ENCODE measurements at places on chromosomes 1 and 21.

DNA sequence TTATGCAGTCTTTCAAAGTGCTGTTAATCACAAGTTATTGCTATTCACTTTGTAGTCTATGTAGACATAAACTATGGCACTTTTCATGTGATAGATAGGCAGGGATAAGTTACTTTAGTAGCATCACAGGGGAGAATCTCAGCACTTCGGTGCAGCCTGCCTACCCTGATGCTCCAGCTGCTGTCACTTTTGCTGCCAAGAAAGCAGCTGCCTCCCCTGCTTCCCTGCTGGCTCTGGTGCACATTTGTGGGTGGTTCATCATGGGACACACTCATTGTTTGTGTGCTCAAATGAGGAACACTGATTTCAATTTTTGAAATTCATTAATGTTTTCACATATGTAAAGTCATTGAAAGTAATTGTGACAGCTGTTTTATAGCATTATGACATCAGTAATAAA, 272.6 kb downstream of the S1PR1 start:
- DNase-seq, result no peak

- DNase-seq, result no peak
Observed at GRCh38 chr1:18542351-18542750, 61.6 kb downstream of the KLHDC7A start.

DNA sequence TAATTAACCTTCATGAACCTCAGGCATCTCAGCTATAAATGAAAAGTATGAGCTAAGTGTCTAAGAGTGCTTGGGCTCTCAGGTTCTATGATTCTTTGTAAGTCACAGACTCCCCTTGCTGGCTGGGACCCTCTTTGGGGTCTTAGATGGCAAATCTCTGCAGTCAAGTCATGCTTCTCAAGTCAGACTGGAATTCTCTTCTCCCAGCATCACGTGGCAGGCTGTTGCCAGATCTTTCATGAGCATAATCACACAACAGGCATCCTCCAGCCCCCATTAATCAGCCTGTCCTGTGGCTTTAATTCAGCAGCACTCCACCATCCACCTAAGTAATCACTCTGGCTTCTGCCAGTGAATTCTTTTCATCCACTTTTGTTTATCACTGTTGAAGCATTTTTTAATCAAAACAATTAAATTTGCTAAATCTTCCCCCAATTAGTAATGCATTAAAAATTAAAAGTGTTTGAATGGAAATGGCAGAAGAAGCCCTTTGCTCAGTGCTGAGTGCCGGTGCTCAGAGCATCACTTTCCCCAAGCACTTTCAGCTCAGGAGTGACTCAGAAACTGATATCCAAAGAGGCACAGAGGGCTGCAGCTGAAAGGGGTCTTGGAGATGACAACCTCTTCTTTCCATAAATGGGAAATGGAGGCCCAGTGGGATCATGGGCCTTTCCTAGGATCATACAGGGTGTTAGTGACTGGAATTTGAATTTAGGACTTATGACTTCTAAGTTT, 50.2 kb downstream of the C8A start:
- no peak for DNase-seq

GRCh38 chr1:76668046-76668445, 199.2 kb upstream of the ST6GALNAC5 start:
- DNase-seq, result peak; percentile 5

Data from GM19239 (cell line).